Stimulated activated CD8-positive, alpha-beta memory T cell treated with anti-CD3 and anti-CD28 coated beads, Interleukin-7, amount 100 ng/mL, for 1 hour (primary cell): ENCODE measurements at places on chromosomes 7 and 10.

DNA sequence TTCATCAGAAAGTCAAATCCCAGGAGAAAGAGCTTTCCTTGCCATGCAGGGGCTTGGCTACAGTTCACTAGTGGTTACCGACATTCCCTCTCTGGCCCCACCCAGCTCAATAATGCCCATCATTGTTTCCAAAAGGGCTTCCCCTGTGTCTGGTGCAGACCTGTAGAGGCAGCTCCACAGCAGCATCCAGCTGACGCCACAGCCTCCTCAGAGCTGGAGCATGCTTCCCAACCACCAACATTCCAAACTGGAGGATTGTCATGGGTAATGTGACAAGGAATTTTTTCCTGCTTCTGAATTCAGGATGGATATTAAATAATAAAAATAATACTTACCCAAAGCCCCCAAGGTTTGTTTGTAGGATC is 77.4 kb downstream of the ZNF365 start:
- no peak for DNase-seq

DNA sequence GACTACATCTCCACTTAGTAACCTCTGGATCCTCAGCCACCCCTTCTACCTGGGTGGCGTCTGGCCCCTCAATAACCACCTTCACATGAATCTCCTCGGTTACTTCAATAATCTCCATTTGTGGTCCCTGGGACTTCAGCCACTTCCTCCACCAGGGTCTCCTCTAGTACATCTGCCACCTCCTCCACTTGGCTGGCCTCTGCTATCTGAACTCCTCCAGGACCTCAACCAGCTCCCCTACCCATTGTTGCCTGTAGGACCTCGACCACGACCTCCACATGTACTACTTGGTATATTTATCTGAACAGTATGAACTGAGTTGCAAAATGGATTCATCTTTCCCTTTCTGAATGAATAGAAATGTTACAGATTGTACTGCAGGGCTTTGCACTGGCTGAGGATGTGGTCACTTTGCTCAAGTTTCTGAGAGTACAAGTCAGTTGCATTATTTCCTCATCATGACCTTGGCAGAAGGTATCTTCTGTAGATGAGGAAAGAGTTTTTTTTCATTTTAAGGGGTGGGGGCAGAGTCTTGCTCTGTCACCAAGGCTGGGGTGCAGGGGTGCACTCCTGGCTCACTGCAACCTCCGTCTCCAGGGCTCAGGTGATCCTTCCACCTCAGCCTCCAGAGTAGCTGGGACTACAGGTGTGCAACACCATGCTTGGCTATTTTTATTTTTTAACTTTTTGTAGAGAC is 36.0 kb downstream of the MAT1A start:
- DNase-seq = no peak

DNA sequence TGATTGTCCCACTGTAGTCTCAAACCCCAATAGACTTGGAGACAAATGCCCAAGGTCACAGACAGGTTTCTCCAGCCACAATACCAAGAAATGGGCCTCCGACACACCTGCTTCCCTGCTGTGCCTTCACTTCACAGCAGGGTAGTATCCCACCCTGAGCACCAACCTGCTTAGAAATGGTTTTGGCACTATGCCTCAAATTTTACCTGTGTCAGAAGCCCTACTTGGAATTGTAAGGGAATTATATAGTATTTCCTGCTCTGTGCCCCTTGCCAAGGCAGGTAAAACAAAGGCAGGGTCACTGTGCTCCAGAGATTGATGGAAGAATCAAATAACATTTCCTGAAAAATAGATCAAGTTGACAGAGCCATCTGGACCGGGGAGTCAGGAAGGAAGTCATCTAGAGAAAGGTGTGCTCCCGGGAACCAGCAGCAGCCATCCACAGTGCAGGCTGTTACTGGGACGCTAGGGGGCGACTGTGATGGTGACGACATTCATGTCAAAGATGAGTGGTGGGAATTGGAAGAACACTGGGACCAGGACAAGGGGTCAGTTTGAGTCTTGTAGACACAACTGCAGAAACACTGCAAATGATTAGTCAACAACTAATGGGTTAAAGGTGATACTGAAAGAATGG is 117.8 kb upstream of the AKR1E2 start:
- DNase-seq = no peak

DNA sequence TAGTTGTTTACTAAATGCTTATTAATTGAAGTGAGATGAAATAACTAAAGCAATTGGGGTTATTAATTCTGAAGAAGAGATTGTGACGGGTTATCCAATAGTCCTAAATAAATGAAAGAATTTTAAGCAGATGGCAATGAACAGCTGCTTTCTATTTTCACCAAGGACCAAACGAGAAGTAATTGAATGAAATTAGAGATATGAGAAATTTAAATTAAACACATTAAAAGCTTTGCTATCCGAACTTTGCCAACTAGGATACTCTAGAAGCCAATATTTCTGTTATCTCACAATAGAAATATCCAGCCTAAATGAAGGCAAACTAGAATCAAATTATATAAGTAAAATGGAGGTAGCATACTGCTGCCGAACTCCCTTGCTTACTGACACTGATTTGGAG is 103.2 kb downstream of the GPR37 start:
- no peak for DNase-seq

DNA sequence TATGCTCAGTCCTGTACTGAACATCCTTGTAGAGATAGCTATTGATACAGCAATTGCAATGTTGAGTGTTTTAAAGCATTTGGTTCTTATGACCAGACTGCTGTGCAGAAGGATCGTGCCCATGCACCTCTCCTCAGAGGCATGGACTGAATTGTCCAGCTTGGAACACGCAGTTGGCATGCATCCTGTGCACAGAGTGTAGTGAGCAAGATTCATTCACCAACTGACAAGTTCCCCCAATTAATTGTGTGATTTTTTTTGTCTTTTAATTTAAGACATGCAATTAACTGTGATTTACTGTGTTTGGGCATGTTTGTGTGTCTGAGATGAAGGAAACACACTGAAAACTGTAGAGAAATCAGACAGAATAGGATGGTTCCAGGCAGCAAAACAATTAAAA is 323.7 kb downstream of the CDK14 start:
- no peak for DNase-seq
